SJSA1 (cell line): ENCODE measurements at places on chromosomes 5 and 9. TPM values are rescaled to one million over a fixed set of nuclear protein-coding genes. Genes with fewer than 3 reads are reported as not detected.

Gene TICAM2
- total RNA-seq = 13.6 and 22.1 TPM in 2 replicates

Gene SLF1
- 7.1 and 19.9 TPM in 2 replicates for total RNA-seq

Gene TIMD4
- not detected in 2 replicates for total RNA-seq

GRCh38 chr5:43191740-43192557, at the start of gene NIM1K:
TSS of gene NIM1K (plus strand) at chr5:43192225. CDS start at chr5:43245776, 53,551 bp downstream.
- DNase-seq = peak; percentile 59

- DNase-seq = no peak
These were observed 1.9 kb upstream of the RIC1 start for GRCh38 chr9:5626727-5627634.

GRCh38 chr5:64671678-64672077, 18.6 kb upstream of the SHISAL2B start:
- no peak for DNase-seq

GRCh38 chr9:114347675-114348074, 18.0 kb downstream of the ORM2 start:
- DNase-seq = no peak

DNA sequence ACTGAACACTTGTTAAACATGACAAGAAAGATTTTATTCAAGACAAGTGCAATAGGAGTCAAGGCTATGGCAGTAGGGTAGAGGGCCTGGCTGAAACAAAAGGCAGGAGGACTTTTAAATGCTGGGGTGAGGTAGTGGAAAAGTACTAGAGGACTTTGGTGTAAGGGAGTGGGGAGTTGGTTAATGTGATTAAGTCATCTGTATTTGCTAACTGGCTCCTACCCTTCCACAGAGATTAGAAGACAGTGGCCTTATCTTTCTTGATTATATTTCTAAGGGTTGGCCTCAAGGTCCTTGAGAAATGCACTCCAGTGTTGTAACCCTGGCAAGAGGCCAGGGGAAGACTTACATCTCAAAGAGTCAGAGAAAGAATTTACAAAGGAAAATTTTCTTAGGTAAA, 160.2 kb upstream of the FTMT start:
- DNase-seq = no peak

DNA sequence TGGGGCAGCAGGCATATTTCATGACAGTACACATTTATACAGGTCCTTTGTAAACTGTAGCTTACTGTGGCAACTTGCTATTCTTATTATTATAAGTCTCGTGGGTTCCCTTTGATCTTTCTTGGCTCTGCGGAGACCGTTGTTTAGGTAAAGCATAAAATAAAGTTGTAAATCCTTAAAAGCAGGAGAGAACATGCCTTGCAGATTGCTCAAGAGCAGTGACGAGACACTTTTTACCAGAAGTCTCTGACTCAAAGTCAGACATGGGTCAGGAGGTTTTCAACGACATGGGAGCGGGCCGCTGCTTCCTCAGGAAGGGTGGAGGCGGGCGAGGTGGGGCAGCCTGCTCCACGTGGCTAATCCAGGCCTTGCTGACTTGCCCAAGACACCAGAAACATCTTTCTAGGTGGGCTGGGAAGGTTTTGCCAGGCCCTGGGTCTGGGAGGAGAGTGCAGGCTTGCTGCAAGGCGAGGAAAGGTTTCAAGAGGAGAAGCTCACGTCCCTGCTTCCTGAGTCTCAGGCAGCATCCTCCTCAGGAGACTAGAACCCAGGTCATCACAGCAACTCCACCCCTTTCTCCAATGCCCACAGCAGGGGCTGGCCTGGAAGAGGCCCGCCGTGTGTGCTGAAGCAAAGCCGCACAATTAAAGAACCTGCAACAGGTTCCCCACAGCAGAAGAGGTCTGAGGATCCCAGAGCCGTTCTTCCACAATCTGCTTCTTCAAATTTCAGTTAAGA, 6.5 kb downstream of the TBC1D2 start:
- DNase-seq = peak; percentile 54

GRCh38 chr5:38379350-38379937, 121.1 kb downstream of the EGFLAM start:
- no peak for DNase-seq

DNA sequence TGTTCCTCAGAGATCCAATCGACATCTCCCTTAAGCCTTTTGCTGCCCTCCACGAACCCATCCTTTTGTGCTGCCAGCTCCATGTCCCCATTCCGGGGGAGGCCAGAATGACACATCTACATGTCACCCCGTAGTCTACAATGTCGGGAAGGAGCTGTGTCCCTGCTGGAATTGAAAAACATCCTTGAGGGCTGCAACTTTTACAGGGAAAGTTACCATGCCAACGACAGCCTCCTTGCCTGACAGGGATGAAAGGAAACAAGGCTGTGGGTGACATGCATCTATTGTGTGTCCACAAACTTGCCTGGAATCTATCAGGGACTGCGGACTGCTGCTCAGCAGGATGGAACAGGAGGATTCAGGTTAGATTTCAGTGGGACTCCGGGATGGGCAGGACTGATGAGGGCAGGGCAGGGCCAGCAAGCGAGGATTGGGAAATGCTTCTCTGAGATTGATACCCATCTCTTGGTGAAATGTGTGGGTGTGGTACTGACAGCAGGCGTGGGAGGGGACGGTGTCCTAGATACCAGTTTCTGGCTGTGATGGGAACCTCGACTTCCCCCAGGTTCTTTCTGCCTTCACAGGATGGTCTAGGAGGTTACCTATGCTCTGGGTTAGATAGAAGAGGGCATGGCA, 25.5 kb downstream of the EGR1 start:
- DNase-seq = no peak
